ENCODE measurements at places on chromosomes 7 and 10.

DNA sequence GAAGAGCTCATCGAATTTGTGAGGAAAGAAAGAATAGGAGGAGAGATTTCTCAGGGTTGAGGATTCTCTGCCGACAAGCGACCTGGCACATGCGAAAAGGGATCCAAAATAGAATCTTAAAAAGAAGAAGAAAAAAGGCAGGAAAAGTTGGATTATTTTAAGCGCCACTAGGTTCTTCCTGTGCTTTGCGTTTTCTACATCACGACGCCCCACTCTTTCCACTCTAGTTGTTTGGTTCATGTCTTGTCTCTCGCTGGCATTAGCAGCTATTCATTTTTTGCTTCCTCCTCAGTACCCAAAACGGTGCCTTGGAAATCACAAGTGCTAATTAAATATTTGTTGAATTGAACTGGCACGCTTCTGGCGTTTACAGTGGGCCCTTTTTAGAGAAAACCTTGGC is 674 bp upstream of the FRA10AC1 start:
- no peak overlapping the region for H3K4me3 ChIP-seq
- H3K27ac ChIP-seq = no peak overlapping the region
- no peaks in the 10 kb centered on the region for H3K27me3 ChIP-seq
- H3K36me3 ChIP-seq = peaks cover 11% of the 10 kb centered on the region
- DNase-seq = no peak

GRCh38 chr10:117300671-117301070 is 59.8 kb downstream of the SLC18A2 start:
- H3K36me3 ChIP-seq = peaks cover 11% of the 10 kb centered on the region
- H3K27me3 ChIP-seq = no peaks in the 10 kb centered on the region
- peaks cover 29% of the 10 kb centered on the region for H3K4me1 ChIP-seq
- DNase-seq = no peak
- H3K27ac ChIP-seq = no peak overlapping the region

DNA sequence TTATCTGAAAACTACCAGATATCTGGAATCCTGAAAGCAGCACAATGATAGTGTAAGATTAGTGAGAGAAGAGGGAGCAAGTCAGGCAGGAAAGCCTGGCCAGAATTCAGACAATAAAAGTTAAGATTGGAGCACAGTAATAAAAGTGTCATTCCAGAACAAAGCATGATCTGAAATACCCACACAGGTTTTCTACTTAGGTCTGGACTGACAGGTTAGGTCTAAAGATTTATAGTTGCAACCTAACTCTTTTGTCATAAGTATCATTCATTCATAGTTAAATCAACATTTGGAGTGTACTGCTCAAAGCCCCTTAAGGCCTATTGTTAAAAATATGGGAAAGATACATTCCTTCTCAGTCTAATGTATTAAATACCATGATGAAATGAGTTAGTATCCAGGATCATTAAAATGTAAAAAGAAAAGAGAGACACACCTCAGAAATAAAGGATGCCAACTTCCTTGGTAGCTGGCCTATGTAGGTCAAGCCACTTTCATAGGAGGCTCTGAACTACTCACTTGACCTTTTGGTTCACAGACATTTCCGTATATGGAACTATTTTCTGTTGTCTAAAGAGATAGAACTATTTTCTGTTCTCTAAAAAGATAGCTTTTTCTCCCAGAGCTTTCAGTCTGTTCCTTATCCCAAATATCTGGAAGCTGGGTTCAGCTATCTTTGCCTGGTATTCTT is 105.2 kb downstream of the FAS start:
- no peaks in the 10 kb centered on the region for H3K36me3 ChIP-seq
- no peak overlapping the region for H3K4me3 ChIP-seq
- no peak overlapping the region for H3K27ac ChIP-seq
- no peaks in the 10 kb centered on the region for H3K27me3 ChIP-seq
- H3K4me1 ChIP-seq = no peaks in the 10 kb centered on the region

DNA sequence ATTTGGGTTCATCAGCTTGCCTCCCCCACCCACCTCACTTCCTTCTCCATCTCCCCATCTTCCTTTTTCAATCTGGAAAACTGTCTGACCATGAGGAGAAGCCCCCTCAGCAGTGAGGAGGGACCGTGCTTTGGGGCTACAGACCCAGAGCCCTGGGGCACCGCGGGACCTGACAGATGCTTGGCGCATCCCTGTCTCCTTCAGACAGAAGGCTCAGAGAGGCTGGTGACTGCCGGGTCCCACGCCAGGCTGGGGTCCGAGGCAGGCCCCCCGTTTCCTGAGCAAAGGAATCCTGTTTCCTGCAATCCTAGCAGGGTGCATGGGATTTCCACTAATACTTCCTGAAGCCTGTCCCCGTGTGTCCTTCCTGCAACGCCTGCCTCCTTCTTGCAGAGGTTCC is 147.0 kb downstream of the FANK1 start:
- H3K27ac ChIP-seq = no peak overlapping the region
- no peaks in the 10 kb centered on the region for H3K27me3 ChIP-seq
- no peak overlapping the region for H3K4me3 ChIP-seq

GRCh38 chr7:66265566-66265965 is 60.4 kb downstream of the TPST1 start:
- no peak overlapping the region for H3K27ac ChIP-seq
- H3K4me3 ChIP-seq = no peak overlapping the region
- H3K27me3 ChIP-seq = peaks cover 45% of the 10 kb centered on the region
- H3K4me1 ChIP-seq = no peaks in the 10 kb centered on the region
- no peaks in the 10 kb centered on the region for H3K36me3 ChIP-seq

- H3K4me1 ChIP-seq = peaks cover 12% of the 10 kb centered on the region
- H3K27me3 ChIP-seq = no peaks in the 10 kb centered on the region
- peak overlapping the region; percentile 29 for H3K27ac ChIP-seq
- DNase-seq = no peak
Observed at GRCh38 chr10:99611326-99611725, 8.9 kb downstream of the SLC25A28 start.

- no peak for DNase-seq
- no peaks in the 10 kb centered on the region for H3K36me3 ChIP-seq
- no peak overlapping the region for H3K4me3 ChIP-seq
- H3K4me1 ChIP-seq = no peaks in the 10 kb centered on the region
- H3K27me3 ChIP-seq = no peaks in the 10 kb centered on the region
Observed at GRCh38 chr7:9891056-9891455, 1082.6 kb upstream of the PHF14 start.

GRCh38 chr7:154928136-154929005 is 74.6 kb downstream of the PAXIP1 start:
- peaks cover 9% of the 10 kb centered on the region for H3K36me3 ChIP-seq
- H3K4me3 ChIP-seq = peak overlapping the region; percentile 95
- DNase-seq = peak; percentile 31
- no peaks in the 10 kb centered on the region for H3K27me3 ChIP-seq
- H3K4me1 ChIP-seq = peaks cover 36% of the 10 kb centered on the region
- peak overlapping the region; percentile 99 for H3K27ac ChIP-seq
